ENCODE measurements at places on chromosomes 6 and 20.

DNA sequence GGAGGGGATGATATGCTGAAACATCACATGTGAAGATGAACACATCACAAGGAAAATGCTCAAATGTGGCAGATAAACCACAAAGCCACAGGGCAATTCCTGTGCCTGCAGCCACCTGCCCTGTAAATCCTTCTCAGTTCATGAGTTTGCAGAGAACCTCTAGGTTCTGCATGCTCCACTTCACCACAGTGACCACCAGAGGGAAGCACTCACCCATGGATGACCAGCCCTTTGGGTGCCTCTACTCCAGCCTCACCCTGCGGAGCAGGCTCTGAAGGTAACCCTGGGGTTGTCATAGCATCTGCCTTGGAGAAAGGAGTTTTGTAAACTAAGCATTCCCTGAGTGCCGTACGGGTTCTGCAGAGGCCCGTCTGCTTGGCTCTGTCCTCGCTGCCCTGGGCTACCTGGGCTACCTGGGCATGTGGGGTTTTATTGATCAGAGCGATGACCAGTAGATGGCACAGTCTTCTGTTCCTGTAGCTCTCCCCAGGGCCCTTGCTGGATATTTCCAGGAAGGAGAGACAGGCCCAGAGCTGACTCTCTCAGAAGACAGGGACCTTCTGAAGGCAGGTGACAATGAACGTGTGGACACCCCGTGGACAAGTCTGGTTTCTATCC is 31.7 kb upstream of the CST1 start:
- no peak for DNase-seq

GRCh38 chr6:36050305-36050704 is 22.7 kb downstream of the MAPK14 start:
- DNase-seq: no peak

GRCh38 chr6:135814043-135814442 is 37.5 kb upstream of the PDE7B start:
- DNase-seq: no peak

GRCh38 chr6:56152611-56153010 is 94.8 kb downstream of the COL21A1 start:
- no peak for DNase-seq

GRCh38 chr6:33377171-33377570 is 14.5 kb upstream of the KIFC1 start:
- DNase-seq: no peak

DNA sequence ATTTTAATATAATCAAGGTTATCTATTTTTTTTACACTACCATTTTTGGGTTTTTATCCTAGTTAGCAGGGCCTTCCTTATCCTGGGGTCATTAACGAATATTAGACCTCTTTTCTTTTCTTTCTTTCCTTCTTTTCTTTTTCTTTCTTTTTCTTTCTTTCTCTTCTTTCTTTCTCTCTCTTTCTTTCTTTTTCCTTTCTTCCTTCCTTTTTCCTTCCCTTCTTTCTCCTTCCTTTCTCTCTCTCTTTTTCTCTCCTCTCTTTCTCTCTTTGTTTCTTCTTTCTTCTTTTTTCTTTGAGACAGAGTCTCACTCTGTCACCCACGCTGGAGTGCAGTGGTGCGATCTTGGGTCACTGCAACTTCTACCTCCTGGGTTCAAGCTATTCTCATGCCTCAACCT is 120.4 kb upstream of the PDE7B start:
- DNase-seq: no peak

DNA sequence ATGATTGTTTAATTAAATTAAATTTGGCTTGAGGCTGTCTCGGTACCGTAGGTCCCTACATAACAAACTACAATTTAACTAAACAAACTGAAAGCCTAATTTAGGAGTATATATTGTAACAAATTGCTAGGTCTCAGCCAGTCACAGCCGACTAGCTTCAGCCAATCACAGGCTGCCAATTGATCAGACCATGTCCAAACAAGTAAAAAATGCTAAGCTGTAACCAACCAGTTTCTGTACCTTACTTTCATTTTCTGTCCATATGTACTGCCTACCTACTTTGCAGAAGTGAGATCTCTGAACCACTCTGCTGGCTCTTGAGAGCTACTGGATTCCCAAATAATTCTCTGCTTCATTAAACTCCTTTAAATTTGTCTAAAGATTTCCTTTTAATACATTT is 648.0 kb upstream of the GJE1 start:
- DNase-seq: no peak

DNA sequence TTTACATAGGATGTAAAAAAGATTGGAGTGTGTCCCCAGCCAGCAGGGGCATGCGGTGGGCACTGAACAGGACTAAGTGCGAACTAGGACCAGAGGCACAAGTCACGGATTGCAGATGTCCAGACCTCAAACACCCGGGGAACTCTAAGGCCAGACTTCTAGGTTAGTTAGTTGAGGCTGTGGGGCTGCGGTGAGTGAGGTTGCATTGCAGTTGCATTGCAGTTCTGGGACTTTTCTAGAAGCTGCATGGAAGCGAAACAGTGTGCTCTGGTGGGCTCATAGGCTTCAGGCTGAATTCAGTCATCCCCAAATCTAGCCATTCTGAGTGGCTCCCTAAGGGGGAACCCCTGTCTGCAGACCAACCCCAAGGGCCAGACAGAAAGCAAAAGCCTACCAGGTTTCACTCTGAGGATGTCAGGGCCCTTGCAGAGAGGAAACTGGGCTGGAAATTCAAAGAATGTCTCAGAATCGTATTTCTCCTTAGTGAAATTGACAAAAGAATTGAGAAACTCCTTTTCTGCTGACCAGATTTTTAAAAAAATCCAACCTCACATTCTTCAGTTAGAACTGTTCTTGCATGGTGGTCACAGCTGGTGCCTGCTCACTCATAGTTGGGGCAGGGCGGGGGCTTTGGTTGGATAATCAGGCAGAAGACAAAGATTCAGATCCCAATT is 182.8 kb downstream of the ZDHHC14 start:
- no peak for DNase-seq

DNA sequence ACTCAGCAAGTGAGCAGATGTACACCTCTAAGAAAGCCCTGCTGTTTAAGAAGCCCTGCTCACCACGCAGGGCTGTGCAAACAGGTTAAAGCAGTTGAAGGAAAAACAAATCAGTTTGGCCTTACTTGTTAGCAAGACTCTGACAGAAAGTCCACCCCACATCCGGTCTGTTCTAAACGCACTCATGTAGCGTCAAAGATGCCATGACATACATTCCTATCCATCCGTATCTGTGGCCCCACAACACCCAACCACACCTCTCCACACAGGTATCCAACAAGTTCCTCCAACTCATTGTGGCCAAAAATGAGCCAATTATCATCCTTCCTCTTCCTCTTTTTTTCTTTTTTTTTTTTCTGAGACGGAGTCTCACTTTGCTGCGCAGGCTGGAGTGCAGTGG is 22.8 kb upstream of the RAB22A start:
- DNase-seq: no peak

- DNase-seq: peak; percentile 86
Observed at GRCh38 chr6:73798592-73798991, 102.6 kb downstream of the CD109 start.

Data from sigmoid colon (tissue), 7 donors.